ENCODE measurements at places on chromosomes 1 and 21.

- peak; percentile 31 for DNase-seq
- no peak overlapping the region for H3K27ac ChIP-seq
- H3K4me1 ChIP-seq: peaks cover 8% of the 10 kb centered on the region
- H3K36me3 ChIP-seq: no peaks in the 10 kb centered on the region
Measured at GRCh38 chr1:83559129-83559840, 439.6 kb downstream of the TTLL7 start.

DNA sequence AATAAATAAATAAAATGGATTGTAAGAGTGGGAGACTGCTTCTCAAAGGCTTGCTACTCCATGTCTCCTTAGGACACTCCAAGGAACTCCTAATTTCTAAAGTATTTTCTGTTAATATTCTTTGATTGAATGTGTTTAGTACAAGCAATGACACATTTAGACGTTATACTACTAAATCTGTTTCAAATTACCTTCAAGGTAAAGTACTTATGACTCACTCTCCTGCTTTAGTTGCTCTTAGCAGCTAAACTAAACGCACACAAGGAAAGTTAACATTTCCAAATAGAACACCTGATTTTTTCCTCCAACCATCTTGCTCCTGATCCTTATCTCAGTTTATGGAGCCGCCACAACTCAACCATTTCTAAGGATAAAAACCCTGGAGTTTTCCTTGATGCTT, 969.8 kb upstream of the ADGRL4 start:
- no peak overlapping the region for H3K4me3 ChIP-seq
- H3K4me1 ChIP-seq: no peaks in the 10 kb centered on the region
- H3K27me3 ChIP-seq: no peaks in the 10 kb centered on the region
- no peaks in the 10 kb centered on the region for H3K36me3 ChIP-seq
- DNase-seq: no peak

DNA sequence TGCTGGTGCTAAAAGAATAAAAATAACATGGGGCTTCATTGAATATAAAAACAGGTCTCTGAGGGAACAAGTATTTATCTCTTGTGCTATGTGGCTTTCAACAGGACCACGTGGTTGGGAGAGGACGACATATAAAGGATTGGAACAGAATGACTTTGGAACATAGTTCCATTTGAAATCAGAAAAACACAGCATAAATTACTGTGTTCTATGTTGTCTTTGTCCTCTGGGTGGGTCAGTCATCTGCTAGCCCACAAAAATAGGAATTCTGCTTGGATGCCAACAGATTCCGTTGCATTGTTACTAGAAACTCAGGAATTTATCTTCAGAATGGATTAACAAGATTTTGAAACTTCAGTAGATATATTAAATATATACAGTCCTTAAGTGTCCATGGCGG, 5.9 kb downstream of the CEP85 start:
- no peak overlapping the region for H3K27ac ChIP-seq
- DNase-seq: no peak
- H3K4me1 ChIP-seq: peaks cover 24% of the 10 kb centered on the region
- no peak overlapping the region for H3K4me3 ChIP-seq

DNA sequence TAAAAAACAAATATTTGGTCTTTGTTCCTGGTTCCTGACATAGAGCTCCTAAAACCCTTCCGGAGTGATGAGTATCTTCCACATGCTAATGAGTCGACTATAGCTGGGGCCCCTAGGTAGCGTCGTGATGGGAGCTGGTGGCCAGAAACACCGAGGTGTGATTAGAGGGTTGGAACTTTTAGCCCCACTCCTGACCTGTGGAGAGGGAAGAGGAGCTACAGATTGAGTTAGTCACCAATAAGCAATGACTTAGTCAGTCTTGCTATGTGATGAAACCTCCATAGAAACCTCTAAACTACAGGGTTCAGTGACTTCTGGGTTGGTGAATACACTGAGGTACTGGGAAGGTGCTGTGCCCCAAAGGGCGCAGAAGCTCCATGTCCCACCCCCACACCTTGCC, 30.1 kb upstream of the PLD5 start:
- no peaks in the 10 kb centered on the region for H3K27me3 ChIP-seq
- H3K36me3 ChIP-seq: no peaks in the 10 kb centered on the region
- no peak for DNase-seq
- no peaks in the 10 kb centered on the region for H3K4me1 ChIP-seq

GRCh38 chr1:232589812-232590743, 39.9 kb downstream of the SIPA1L2 start:
- H3K27me3 ChIP-seq: no peaks in the 10 kb centered on the region
- H3K4me3 ChIP-seq: no peak overlapping the region
- no peak overlapping the region for H3K27ac ChIP-seq

DNA sequence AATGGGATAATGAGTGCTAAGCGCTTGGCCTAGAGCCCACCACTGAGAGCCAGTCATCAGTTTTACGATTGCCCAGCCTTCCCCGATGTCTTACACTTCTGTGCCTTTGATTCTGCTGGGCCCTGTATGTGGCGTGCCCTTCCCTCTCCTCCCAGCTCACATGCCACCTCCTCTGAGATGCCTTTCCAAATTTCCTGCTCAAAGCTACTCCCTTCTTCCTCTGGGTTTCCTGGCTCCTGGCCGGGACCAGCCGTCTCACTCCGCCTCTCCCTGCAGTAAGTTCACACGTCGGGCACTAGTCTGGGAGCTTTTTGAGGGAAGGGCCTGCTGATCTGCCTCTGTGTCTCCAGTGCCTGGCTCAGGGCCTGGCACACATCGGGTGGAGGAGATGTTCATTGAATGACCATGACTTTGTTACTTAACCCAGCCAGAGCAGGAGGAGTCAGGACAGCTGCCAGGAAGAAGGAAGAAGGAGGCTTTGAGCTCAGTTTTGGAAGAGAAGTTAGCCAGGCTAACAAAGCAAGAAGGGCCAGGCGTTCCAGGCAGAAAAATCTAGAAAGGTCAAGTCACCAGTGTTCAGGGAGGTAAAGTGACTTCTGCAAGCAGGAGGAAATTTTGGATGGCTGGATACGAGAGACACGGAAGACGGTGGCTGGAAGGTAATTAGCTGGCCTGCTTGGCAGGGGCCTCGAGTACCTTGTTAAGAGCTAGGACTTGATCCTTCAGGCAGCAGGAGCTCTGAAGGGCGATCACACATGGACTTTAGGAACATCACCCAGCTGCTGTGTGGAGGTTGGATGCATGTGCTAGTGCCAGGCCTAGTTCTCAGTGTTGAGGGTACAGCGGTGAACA, 63.6 kb downstream of the EPHB2 start:
- H3K27me3 ChIP-seq: peaks cover 2% of the 10 kb centered on the region
- no peak overlapping the region for H3K4me3 ChIP-seq
- H3K4me1 ChIP-seq: peaks cover 3% of the 10 kb centered on the region
- H3K36me3 ChIP-seq: no peaks in the 10 kb centered on the region

DNA sequence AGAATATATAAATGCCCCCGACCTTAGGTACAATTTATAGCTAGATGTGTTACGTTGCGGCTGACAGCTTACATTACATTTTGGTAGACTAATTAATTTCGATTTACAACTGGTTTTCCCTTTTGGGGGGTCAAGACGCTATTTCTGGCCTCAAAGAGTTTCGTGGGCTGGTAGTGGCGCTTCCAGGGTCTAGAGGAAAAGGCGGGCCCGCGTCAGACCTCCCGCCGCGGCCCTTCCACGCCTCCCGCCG, 391 bp downstream of the IFT25 start:
- peaks cover 1% of the 10 kb centered on the region for H3K36me3 ChIP-seq
- H3K4me1 ChIP-seq: peaks cover 1% of the 10 kb centered on the region
- H3K27ac ChIP-seq: peak overlapping the region; percentile 75
- no peaks in the 10 kb centered on the region for H3K27me3 ChIP-seq

DNA sequence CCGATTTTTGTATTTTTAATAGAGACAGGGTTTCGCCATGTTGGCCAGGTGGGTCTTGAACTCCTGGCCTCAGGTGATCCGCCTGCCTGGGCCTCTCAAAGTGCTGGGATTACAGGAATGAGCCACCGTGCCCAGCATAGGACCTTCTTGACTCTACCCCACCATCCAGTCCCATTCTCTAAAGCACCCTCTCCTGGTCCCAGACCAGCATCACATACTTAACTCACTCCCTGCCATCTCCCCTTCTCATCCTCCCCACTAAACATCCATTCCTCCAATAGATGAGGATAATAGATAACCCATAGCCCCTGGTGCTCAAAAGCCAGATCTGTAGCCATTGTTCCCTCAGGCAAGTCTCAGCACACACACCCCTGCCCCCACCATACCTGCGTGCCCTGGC, 2.1 kb downstream of the ENTREP3 start:
- no peak overlapping the region for H3K4me3 ChIP-seq
- no peaks in the 10 kb centered on the region for H3K27me3 ChIP-seq
- H3K4me1 ChIP-seq: peaks cover 35% of the 10 kb centered on the region
- H3K36me3 ChIP-seq: no peaks in the 10 kb centered on the region
- DNase-seq: no peak

DNA sequence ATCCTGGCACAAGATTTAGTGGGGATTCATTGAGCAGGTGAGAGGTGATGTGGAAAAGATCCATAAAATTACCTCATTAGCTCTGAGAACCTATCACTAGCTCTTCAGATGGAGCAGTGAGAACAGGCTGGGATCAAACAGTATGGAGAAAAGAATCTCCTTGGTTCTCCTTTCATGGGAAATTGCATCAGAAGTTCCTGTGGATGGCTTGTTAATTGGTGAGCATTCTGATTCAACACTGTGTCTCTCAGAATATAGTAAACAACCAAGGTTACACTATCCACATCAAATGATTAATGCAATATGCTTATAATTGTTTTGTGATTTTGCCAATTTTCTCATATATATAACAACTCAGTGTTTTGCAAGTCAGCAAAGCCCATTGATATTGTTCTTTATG, 8.3 kb upstream of the CD55 start:
- no peak overlapping the region for H3K4me3 ChIP-seq
- no peaks in the 10 kb centered on the region for H3K36me3 ChIP-seq
- no peak for DNase-seq
- H3K27me3 ChIP-seq: no peaks in the 10 kb centered on the region
- no peak overlapping the region for H3K27ac ChIP-seq

DNA sequence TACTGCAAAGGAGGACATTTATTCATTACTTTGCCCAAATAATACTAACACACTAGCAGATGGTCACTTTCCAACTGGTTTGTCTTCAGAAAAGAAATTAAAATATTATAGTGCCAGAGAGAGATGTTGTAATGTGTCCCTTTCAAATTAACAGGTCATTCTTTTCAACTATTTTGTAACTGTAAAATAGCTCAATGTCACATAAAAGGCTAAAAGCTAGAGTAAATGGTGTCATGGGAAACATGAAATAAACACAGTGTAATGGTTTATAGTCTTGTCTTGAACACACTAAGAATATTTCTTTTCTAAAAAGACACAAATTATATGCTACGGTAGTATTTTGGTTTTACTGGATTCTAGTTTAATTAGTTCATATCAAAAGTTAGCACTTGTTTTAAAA, 77.8 kb downstream of the ADGRL2 start:
- H3K4me3 ChIP-seq: no peak overlapping the region
- no peaks in the 10 kb centered on the region for H3K27me3 ChIP-seq
- H3K27ac ChIP-seq: no peak overlapping the region
- no peaks in the 10 kb centered on the region for H3K36me3 ChIP-seq
- no peak for DNase-seq

DNA sequence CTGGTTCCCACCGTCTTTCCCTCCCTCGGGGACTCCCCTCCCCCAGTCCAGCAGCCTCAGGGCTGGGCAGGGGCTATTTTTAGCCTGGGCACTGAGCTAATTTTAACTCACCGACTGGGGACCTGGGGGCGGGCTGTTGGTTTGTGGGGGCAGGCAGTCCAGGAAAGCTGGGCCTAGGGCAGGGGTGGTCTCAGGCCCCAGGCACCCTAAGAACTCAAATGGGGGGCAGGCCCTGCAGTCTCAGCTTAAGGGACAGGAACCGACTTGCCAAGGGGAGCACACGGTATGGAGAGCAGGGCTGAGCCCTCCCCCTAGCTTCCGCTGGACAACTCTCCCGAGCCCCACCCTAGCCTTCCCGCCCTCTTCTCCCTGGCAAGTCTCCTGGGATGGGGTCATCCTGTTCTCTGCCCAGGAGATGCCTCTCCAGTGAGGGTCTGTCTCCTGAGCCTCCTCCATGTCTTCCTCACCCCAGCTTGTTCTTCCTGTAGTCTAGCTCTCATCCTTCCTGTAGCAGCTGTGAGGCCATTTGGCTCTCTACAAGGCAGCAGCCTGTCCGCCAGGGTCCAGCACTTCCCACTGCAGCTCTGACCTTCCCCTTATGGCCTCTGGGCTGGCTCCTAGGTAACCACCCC, 10.1 kb downstream of the MEF2D start:
- peaks cover 20% of the 10 kb centered on the region for H3K4me1 ChIP-seq
- H3K36me3 ChIP-seq: peaks cover 18% of the 10 kb centered on the region
- no peaks in the 10 kb centered on the region for H3K27me3 ChIP-seq
- peak overlapping the region; percentile 17 for H3K4me3 ChIP-seq

DNA sequence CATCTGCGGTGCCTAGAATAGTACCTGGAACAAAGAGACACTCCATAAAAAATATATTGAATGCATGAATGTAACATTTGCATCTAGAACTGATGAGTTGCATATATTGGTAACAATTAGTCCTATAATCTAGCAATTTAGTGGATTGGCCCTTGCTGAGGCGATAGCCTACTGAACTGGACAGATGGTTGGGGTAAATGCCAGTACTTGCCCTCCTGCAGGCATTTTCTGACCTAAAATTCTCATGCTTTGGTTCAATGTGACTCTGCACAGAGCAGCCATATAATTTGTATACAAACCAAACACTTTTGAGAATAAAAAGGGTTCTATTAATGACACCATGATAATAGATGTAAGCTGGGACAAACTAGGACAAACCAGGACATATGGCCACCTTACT, 313.6 kb downstream of the OLFM3 start:
- no peaks in the 10 kb centered on the region for H3K4me1 ChIP-seq
- no peaks in the 10 kb centered on the region for H3K36me3 ChIP-seq
- H3K27me3 ChIP-seq: no peaks in the 10 kb centered on the region
- H3K4me3 ChIP-seq: no peak overlapping the region

Data from common myeloid progenitor, CD34-positive (primary cell).